ENCODE measurements at places on chromosomes 4 and X. TPM values are rescaled to one million over a fixed set of nuclear protein-coding genes. Genes with fewer than 3 reads are reported as not detected.

The SLITRK4 gene
- total RNA-seq: 4.0 TPM

The FAM53A gene
- 5.1 TPM for total RNA-seq

DNA sequence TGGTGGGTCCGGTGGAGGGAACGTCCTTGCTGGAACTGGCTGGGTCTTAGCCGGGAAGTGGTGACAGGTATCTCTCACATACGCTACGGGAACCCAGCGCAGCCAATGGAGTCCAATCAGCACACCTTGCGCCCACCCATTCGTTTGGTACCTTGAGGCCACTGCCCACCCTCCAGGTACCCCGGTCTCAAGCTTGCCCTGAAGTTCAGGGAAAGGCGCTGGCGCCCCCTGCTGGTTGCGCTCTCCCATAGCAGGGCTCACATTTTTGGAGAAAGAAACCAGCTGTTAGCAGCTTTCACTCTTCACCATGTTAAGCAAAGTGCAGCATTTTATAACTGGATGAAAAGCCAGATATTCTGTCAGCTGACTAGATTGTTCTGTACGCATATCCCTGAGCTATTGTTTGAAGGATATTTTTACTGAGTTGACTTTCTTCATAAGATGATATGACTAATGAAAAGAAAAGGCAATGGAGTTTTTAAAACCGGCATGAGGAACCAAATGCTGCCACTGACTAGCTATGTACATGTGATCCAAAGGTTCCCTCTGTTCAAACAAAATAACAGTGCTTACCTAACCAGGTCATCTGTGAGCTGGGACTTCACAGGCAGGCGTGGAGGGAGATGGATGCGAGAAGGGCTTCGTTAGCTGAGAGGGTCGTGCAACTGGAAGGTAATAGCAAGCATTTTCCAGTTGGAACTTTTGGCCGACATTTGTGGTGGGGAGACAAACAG lies 43.7 kb downstream of the OTOP1 start:
- DNase-seq: no peak

The MAGEC1 gene
- total RNA-seq: not detected

- no peak for DNase-seq
Observed at GRCh38 chrX:36861601-36862000, 146.6 kb upstream of the FAM47C start.

DNA sequence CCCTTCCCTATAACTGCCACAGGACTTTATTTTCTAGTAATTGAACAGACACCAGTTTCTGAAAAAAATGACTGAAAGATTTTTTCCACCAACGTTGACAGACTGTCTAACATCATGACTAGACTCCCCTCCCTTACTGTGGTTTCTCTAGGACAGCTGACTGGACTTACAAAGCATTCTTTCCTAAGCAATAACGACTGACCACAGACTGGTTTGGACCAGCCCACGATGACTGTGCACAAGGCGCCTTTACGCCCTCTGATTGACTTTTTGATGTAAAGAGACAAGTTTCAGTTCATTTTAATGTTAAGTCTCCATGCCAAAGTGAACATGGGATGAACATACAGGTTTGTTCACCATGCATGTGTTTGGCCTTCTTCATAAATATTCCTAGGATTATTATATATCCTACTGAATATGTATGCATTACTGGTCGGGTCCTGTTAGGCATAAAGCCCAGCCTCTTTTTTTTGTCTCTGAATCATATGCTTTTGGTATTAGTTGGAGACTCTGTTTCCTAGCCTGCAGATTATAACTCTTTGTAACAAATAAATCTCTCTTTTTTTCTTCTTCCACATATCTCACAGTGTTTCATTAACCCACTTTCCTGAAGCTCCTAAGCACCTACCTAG lies 50.5 kb upstream of the UGT2B4 start:
- no peak for DNase-seq

The BTC gene
- 0.50 TPM for total RNA-seq

The EPGN gene
- 0.18 TPM for total RNA-seq

- no peak for DNase-seq
Observed at GRCh38 chr4:2696423-2696822, 59.7 kb downstream of the TNIP2 start.

- DNase-seq: no peak
Observed at GRCh38 chr4:171985129-171985528, 171.9 kb downstream of the GALNTL6 start.

- DNase-seq: peak; percentile 54
Observed at GRCh38 chrX:153460826-153461225, 9.6 kb downstream of the HAUS7 start.

- no peak for DNase-seq
Observed at GRCh38 chrX:125289209-125289608, 30.5 kb upstream of the TEX13C start.

DNA sequence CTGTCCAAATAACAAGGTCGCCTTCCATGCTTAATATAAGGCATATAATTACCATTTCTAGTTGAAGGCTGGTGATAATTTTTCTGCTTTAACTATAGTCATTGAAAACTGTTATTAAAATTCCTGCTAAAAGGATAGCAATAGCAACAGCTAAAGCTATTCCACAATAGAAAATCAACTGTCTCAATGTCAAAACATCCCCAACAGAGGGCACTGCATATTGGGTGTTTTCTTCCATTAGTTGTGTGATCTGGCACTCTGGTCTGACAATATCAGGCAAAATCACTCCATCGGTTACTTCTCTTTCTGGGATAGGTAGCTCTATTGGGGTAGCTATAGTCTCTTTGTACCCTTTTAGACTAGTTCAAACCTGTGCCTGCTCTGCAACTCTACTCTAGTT lies 53.5 kb downstream of the TMPRSS11F start:
- no peak for DNase-seq

DNA sequence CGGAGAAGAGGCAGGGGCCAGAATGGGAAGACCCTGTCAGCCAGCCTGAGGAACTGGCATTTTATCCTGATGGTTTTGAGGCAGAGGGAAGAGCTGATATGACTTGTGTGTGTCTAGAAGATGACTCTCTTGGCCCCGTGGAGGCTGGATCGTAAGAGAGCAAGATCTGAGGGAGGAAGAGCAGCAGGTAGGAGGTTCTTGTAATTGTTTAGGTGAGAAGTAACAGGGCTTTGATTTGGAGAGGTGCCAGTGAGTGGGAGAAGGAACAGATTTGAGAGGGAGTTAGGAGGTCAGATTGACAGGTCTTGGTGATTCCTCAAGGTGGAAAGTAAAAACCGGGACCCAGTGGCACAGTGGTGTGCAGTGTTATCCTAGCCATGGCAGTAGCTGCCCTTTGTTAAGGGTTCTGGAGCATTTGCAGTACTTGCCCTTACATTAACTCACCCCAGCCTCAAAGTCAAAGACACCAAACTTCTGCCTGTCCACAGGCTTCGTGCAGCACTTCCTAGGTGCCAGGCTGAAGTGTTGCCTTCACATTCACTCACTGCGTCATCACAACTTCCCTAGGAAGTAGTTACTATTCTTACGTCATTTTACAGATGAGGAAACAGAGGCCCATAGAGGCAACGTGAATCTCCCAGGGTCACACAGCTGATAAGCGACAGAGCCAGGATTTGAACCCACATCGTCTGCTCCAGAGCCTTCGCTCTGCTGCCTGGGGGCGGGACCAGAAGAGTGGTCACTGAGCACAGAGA lies 23.7 kb downstream of the RTL5 start:
- no peak for DNase-seq

GRCh38 chr4:107737450-107737849 lies 17.4 kb upstream of the PAPSS1 start:
- no peak for DNase-seq

The GSX2 gene
- total RNA-seq: not detected

GRCh38 chr4:119783189-119783983 lies 154.8 kb upstream of the PDE5A start:
- DNase-seq: no peak

- peak; percentile 59 for DNase-seq
Observed at GRCh38 chr4:76067652-76068286, 6.7 kb upstream of the ART3 start.

DNA sequence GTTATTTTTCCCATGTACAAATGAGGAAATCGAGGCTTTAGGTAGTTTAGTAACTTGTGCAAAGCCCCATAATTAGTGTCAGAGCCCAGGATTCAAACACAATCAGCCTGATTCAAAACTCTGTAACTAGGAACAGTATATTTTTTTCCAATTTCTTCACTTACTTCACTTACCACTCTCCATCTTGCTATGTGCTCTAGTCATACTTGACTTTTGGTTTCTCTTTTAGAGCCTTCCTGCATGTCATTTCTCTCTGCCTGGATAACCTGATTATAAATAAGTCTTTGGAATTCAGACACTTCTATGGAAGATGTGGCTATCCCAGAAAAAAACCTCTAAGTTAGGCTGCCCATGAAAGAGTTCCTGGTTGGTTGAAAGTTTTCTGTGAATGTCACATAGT lies 22.2 kb downstream of the SATL1 start:
- no peak for DNase-seq

DNA sequence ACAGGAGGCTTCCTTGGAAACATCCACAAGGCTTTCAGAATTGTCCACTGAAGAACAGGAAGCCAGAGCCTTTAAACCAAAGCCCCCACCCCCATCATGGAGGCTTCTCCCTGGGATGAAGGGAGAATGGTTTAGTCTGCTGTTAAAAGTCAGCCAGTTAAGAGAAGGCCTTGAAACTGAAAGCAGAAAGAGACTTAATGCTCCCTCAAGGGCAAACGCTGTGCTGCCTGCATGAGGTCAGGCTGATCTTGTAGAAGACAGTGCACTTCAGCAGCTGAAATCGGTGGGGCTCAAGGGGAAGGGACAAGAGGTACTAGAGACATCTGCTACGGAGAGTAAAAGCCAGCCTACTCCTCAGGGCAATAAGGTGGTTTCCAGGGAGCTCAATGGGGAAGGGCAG lies 69.0 kb downstream of the HPRT1 start:
- no peak for DNase-seq

GRCh38 chr4:153603258-153603657 lies 80.8 kb upstream of the TLR2 start:
- DNase-seq: no peak

DNA sequence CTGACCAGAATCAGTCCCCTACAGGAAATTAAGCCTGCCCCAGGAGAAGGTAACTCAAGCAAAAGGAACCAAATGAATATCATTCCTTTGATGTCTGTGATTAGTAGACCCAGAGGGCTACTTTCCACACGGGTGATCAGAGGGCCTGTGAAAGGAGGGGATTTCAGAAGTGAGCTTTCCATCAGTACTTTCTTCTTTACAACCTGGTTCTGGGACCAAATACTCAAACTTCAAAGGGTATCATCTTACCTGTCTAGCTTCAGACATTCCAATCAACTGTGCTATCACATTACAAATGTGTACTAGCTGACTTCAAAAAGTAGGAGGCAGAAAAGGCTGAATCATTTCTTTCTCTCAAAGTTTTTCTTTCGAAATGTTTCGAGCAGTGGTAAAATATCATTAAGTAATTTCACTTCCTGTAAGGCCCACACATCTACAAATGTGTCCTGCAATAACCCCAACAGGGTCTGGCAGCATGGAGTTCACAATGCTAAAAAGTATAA lies 23.9 kb downstream of the ACSL4 start:
- no peak for DNase-seq

DNA sequence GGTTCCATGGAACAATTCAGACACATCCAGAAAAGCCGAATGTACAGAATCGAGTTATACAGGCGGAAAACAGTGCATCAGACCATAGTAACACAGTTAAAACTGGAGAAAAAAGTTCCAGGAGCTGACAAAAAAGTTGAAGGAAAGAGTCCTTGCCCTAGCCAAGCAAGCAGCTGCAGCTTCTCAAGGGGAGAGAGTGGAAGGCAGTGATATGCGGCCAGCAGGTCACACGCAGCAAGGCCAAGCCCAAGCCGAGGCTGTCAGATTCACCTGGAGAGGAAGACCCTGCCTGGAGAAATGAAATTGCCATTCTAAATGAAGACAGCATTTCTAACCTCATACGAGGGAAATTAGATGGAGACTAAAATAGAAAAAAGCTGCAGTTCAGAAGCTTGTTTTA lies 55.8 kb downstream of the RGS12 start:
- DNase-seq: no peak

GRCh38 chrX:41009850-41010846 lies 75.1 kb upstream of the USP9X start:
- peak; percentile 84 for DNase-seq

DNA sequence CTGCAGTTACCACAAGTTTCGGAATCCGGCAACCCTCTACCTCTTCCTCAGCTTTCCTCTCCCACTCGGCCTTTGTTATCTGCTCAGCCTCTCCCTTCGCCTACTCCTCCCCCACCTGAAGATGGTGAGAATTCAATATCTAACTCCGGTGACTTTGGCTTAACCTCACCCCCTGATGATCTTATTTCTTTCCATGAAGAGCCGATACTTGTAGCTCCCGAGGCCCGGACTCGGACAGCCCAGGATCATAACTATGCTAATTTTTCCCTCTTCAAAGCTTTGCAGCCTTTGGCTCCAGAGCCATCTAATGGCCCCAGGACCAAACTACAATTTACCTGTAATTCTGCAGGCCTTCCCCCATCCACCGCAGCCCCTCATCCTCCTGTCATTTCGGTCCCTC lies 32.0 kb upstream of the MGST2 start:
- DNase-seq: no peak

The HSFX3 gene
- not detected for total RNA-seq

- DNase-seq: no peak
Observed at GRCh38 chrX:41184312-41184711, 99.1 kb downstream of the USP9X start.

Measured in ovary (tissue), 10 donors.